ENCODE measurements at places on chromosomes 7 and 10. TPM values are rescaled to one million over a fixed set of nuclear protein-coding genes. Genes with fewer than 3 reads are reported as not detected.

Gene UPK3B
- not detected for total RNA-seq

Gene NSMCE4A
- total RNA-seq: 50.8 TPM

DNA sequence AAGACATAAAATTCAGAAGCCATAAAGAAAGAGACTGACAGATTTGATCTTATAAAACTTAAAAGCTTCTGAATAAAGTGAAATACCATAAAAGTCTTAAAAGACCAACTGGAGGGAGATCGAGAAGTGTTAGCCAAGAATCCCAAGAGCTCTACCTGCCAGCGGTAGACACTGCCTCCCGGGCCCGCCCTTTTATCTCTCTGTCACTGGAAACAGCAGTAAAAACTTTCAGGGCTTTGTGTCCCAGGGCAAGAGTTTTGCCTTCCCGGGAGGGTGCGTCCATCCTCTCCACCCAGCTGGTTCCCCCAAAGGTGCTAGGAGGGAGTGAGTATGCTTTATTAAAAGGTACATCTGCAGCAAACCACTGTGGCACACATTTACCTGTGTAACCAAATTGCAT is 5.8 kb downstream of the PLA2G12B start:
- DNase-seq: no peak

GRCh38 chr7:33979807-33980355 is 74.5 kb downstream of the BMPER start:
- no peak for DNase-seq

Gene HOXA7
- total RNA-seq: not detected

DNA sequence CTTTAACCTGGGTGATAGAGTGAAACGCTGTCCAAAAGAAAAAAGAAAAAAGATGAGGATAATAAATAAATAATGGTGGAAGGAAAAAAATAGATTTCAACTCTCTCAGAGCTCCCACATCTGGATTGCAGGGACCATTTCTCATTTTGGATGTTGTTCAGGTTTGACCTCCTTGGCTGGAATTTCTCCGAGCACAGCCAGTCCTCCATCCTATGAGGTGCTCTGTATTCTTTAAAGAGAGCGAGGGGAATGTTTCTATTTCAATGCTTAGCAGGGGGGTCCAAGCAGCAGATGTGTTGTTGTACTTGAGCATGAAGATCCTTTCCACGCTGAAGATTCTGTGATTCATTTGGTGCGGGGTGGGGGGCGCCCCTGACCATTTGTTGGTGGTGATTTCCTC is 17.7 kb upstream of the SEPHS1 start:
- no peak for DNase-seq

Gene TEX47
- total RNA-seq: not detected

Gene KMT2C
- 48.5 TPM for total RNA-seq

- no peak for DNase-seq
Measured at GRCh38 chr7:77899516-77899915, 100.9 kb downstream of the PHTF2 start.

Gene LMOD2
- not detected for total RNA-seq

Gene BMPER
- total RNA-seq: not detected

DNA sequence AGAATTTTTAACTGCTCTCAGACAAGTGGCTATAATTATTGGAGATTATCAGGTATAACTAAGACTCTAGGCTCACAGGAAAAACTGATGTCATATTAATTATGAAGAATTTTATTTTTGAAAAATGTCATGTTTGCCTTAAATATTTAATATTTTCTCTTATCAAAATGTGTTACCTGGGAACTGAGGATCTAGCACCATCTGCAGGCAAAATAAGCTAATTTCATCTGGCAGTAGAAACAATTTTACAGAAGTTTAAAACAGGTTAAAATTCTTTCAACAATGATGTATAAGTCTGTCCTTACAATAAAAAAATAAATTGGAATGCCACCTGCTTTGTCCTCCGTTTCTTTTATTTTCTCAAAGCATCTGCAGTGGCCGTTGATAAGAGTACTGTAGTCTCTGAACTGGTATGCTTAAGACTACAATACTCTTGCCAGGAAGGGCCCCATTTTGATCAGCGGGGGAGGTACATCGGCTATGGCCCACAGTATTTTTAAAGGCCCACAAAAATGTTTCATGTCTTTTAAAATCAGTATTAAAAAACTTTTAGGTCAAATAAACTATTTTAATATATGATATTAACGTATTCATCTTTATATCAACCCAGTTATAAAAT is 81.3 kb downstream of the VWDE start:
- DNase-seq: peak; percentile 13

DNA sequence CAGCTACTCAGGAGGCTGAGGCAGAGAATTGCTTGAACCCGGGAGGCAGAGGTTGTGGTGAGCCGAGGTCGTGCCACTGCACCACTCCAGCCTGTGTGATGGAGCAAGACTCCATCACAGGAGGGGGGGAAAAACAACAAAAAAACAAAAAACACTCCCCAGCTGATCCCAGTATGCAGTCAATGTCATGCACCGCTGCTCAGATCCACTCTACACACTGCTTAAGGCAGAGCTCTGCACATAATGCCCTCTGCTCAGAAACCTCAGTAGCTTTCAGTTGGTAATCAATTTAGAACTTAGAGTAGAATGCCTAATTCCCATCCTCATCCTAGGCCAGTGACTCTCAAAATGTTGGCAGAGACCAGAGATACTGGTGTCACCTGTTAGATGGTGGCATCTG is 43.9 kb downstream of the PDSS1 start:
- DNase-seq: no peak
